ENCODE measurements at places on chromosomes 12 and 14.

DNA sequence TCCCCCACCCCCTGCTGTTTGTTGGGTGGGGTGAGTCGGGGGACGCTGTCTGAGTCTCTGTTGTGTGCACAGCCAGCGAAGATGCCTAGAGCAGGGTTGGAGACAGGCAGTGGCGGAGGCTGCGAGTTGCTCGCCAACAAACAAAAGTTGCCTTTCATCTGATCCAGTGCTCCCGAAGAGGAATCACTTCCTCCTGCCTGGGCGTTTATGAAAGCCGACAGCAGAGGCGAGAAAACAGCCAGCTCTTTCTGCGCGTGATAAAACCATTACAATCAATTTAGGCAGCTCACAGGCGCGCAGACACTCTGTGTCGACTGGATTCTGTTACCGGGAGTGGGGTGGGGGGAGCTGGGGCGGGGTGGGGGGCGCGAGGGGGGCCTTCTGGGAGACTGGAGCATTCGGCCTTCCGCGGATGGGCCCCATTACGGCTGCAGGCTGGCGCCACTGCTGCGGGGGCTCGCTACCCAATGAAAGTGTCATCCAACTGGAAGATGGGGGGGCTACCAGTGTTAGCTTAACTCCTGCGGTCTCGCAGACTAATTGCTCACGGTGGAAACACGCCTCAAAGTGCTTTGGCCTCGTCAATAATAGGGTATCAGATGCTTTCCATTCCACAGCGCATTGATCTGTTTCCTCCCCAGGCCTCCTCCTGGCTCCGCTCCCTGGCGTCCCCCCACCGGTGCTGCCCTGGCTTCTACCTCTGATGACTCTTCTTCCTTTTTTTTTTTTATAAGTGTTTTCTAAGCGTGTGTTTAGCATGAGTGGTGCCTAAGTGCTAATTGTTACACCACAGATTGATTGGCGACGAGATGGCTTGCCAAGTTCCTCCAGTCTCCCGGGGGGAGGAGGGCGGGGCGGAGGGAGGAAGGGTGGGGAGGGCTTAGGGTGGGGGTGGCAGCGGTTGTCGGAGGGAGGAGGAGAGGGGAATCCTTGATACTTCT, 678.4 kb downstream of the MED13L start:
- H3K4me1 ChIP-seq: no peaks in the 10 kb centered on the region
- H3K4me3 ChIP-seq: no peak overlapping the region
- no peak for DNase-seq
- H3K36me3 ChIP-seq: no peaks in the 10 kb centered on the region
- no peak overlapping the region for H3K27ac ChIP-seq
- peaks cover 9% of the 10 kb centered on the region for H3K27me3 ChIP-seq

GRCh38 chr12:68162374-68162773, 2.8 kb upstream of the IFNG start:
- H3K4me3 ChIP-seq: no peak overlapping the region
- DNase-seq: no peak
- H3K27ac ChIP-seq: no peak overlapping the region
- H3K27me3 ChIP-seq: no peaks in the 10 kb centered on the region
- H3K4me1 ChIP-seq: peaks cover 63% of the 10 kb centered on the region
- H3K36me3 ChIP-seq: peaks cover 15% of the 10 kb centered on the region

DNA sequence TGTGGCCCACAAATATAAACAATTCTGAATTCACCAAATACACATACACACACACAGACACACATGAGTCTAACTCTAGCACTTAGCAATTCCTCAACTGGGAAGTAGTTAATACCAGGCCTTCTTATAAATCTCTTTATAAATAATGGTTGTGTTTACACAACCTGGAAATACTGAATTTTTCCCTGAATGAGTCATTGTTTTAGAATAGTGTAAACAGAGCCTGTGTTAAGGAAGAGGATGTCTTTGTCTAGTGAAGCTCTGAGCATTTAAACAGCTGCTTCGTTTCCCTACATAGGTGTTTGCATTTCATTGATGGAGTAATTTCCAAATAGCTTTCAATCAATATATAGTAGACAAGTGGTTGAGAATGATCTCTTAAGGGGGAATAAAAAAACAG, 218.8 kb downstream of the BTG1 start:
- H3K4me1 ChIP-seq: peaks cover 2% of the 10 kb centered on the region
- H3K36me3 ChIP-seq: no peaks in the 10 kb centered on the region
- H3K27ac ChIP-seq: no peak overlapping the region
- H3K4me3 ChIP-seq: no peak overlapping the region
- no peak for DNase-seq

DNA sequence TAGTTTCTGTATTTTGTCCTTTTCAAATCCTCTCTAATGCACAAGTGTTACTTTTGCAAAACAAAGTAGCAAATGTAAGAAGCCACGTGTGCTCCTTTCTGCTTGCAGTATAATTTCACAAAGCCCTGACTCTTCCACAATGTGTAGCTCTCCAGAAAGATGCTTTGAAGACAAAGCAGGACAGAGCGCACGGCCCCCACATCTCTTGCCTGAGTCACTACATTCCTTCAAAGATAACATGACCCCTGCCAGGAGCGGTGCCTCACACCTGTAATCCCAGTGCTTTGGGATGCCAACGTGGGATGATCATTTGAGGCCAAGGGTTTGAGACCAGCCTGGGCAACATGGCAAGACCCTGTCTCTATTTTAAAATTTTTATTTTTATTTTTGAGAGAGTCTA, 40.5 kb downstream of the JAG2 start:
- peaks cover 2% of the 10 kb centered on the region for H3K4me1 ChIP-seq
- H3K27ac ChIP-seq: no peak overlapping the region
- no peaks in the 10 kb centered on the region for H3K36me3 ChIP-seq
- peaks cover 27% of the 10 kb centered on the region for H3K27me3 ChIP-seq

GRCh38 chr14:106738075-106738474, 1211.7 kb downstream of the TMEM121 start:
- H3K27me3 ChIP-seq: no peaks in the 10 kb centered on the region
- no peaks in the 10 kb centered on the region for H3K36me3 ChIP-seq
- no peak overlapping the region for H3K27ac ChIP-seq
- no peaks in the 10 kb centered on the region for H3K4me1 ChIP-seq

Data from activated naive CD8-positive, alpha-beta T cell treated with anti-CD3 and anti-CD28 coated beads, Interleukin-2, amount 50 U/mL, for 24 hours (primary cell).